ENCODE measurements at places on chromosomes 1 and 21.

GRCh38 chr1:155871390-155871789 is 12.0 kb downstream of the SYT11 start:
- DNase-seq = no peak

GRCh38 chr1:152189657-152190442 is 30.8 kb upstream of the RPTN start:
- DNase-seq = peak; percentile 75

- no peak for DNase-seq
Measured at GRCh38 chr1:17601643-17602382, 62.3 kb downstream of the ARHGEF10L start.

- DNase-seq = no peak
Measured at GRCh38 chr1:172468296-172468695, 24.4 kb upstream of the PIGC start.

DNA sequence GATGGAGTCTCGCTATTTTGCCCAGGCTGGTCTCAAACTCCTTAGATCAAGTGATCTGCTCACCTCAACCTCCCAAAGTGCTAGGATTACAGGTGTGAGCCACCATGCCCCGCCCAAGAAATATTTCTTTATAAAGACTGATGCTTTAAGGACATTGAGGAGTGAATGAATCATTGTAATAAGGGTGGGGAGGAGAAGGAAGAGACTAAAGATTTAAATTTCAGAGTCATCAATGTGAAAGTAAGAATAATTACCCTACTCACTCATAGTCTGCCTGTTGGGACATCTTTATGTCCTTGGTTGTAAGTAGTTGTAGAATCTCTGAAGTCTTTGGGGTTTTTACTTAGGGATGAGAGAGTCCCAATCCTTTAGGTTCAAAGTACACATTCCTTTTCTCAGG is 7.3 kb downstream of the KDM1A start:
- DNase-seq = no peak
